G401 (cell line): ENCODE measurements at places on chromosomes 7 and 10. TPM values are rescaled to one million over a fixed set of nuclear protein-coding genes. Genes with fewer than 3 reads are reported as not detected.

DNA sequence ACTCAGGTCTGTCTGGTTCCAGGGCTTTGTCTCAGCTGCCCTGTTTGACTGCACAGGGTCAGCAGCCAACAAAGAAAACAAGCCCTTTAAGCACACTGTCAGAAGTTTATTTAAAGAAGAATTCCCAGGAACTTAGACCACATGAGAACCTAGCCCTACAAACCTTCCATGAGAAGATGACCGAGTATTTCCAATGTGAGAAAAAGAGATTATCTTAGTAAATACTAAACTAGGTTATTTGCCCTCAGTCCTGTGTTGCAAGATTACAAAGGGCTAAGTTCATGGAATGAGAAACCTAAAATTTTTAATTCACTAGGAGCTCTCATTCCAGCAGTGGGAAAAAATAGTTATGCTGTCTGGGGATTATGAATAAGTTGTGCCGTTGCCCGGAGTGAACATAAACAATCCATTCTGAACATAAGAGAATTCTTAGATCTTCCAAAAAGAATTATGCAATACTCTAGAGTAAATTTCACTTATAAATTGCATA lies 46.7 kb downstream of the NOC3L start:
- DNase-seq, result no peak

Gene GIMAP6
- total RNA-seq, result not detected in 2 replicates

DNA sequence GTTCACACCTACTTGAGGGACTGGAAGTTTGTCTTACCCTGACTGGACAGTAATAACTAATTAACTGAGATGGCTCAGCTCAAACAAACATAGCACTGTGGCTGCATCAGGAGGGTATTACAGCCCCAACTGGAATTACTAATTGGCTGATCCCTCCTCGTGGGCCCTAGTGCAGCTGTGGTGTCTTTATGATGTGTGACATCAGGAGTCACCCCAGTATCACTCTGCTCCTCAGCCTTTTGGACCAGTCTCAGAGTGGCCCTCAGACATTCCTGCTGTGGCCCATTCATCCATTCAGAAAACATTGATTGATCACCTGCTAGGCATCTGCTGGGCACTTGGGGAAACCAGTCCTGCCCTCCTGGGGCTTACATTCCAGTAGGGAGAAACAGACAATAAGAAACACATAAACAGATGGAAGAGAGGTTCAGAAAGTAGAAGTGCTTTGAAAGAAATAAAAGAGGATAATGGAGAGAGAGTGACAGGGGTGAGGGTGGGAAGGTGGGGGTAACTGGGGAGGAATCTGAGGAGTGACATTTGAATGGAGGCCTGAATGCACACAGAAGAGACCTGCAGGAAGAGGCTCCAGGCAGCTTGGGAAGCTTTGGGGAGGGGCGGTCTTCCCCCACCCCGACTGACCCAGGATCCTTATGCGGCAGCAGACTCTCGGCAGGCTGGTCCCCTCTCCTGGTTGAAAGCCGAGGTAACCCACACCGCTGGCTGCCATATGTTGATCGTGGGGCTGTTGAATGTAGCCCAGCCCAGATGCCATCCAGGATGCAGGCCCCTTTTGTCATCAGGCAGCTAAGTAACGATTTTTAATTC lies 113.1 kb downstream of the C10orf105 start:
- DNase-seq, result no peak

DNA sequence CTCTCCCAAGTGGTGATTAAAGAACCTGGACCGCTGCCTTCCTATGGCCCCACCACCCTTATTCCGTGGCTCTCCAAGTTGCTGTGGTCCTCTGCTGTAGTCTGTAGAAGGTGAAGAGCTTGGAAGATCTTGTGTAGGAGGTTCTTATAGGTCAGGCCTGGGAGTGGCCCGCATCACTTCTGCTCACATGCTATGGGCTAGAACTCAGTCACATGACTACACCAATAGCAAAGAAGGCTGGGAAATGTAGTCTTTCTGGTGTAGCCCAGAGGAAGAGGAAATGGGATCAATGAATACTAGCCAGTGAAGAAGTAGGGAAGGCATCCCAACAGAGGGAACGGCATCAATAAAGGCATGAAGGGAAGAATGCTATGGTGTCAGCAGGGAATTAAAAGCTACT lies 41.3 kb upstream of the AOAH start:
- no peak for DNase-seq

Gene SLC26A5
- not detected in 2 replicates for total RNA-seq

GRCh38 chr10:131792011-131792651 lies 108.7 kb upstream of the PPP2R2D start:
- DNase-seq, result no peak

DNA sequence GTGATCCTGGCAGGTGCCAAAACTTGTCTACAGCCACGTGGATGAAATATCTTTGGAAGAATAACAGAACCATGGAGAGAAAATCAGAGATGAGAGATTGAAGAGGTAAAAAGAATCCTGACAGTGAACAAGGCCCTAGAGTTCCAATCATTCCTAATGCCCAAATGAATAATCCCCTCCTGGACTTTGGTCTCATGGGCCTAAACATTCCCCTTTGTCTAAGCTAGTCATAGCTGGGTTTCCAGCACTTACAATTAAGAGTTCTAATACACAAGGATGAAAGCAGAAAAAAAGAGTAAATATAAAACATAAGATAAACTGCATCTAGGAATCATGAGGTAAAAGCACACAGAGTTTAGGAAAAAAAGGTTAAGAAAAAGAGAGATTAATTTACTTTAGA lies 40.2 kb downstream of the ARHGAP12 start:
- no peak for DNase-seq

Gene MYOZ1
- total RNA-seq, result 1.2 TPM in 1 of 2 replicates, not detected in the other

GRCh38 chr7:69430384-69431021 lies 167.8 kb upstream of the AUTS2 start:
- peak; percentile 15 for DNase-seq

- DNase-seq, result no peak
Observed at GRCh38 chr7:104921596-104921995, 92.4 kb upstream of the KMT2E start.

DNA sequence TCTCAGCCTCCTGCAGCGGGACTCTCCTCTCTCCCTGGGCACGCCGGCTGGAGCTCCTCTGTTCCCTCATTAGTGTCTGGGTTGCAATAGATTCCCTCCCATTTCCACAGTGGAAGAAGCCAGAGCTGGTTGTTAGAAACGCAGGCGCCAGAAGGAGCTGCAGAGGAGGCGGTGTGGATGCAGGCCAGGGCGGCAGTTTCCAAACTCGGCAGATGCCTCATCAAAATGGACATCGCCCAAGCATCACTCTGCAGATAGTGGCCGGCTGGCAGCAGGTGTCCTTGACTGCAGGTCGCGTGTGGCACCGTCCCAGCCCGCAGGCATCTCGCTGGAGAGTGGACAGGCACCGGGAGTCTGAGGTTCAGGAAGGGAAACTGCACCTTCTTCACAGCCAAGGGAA lies 201.8 kb downstream of the TCERG1L start:
- DNase-seq, result peak; percentile 90

Gene SPAM1
- not detected in 2 replicates for total RNA-seq

DNA sequence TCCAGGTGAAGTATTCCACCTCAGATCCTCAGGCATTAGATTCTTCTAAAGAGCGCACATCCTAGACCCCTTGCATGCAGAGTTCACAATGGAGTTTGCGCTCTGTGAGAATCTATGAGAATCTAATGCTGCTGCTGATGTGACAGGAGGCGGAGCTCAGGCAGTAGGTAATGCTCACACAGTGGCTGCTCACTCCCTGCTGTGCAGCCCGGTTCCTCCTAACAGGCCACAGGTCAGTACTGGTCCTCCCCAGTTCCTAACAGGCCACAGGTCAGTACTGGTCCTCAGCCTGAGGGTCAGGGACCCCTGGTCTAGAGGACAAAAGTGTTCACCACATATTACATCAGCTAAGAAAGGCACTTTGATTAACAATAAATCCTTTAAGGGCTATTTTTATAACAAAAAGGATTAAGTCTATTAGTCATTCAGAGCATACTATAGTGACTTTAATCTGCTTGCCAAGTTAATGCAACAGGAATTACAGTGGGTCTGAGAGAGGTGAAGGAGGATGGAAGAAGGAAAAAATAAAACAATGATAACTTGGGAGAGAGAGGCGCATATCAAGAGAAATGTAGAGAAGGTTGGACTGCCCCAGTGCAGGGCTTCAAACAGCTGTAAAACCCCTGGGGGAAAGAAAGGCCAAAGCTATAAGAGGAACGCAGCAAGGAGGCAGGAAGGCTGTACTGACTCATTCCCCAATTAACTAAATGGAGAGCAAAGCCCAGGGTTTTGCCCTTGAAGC lies 49.2 kb downstream of the CUL2 start:
- DNase-seq, result no peak

Gene PIP
- not detected in 2 replicates for total RNA-seq

DNA sequence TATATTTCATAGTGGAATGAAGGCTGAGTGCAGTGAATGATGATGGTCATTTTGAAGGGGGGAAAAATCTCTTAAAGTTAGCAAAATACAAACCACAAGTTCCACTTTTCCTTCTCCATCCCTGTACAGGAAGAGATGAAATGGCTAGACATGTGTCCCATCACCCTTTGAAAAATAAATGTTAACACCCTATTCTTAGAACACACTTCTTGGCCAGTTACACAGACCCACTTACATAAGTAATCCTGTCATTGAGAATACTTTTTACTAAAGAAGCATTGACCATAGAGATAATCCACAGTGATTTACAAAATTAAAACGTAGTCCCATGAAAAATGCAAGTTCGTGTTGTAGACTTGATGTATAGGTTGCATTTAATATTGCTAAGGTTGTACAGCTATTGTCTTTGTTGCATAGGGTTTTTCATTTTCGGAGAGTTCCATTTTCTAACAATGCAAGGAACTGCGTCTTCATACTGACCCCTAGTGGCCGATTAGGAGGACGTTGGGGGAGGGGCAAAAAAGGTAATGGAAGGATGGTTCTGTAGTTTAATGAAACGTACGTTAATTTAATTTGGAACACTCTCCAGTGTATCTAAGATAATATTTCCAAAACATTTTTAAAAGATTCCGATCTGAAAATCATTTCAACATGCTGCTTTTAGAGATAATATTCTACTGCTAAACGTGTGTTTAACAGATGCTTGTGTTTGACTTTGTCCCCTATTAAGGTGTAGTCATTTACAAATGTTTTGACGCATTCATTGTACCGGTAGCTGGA lies 60.9 kb downstream of the ARMC3 start:
- peak; percentile 75 for DNase-seq

- no peak for DNase-seq
Observed at GRCh38 chr7:116776610-116777289, 85.6 kb upstream of the CAPZA2 start.

GRCh38 chr10:35783305-35783838 lies 141.3 kb upstream of the FZD8 start:
- no peak for DNase-seq

GRCh38 chr10:73779539-73780197 lies 2.2 kb upstream of the CHCHD1 start:
- DNase-seq, result no peak

Gene ZNF239
- total RNA-seq, result 3.3 and 14.3 TPM in 2 replicates

Gene CPVL
- total RNA-seq, result not detected in 2 replicates

Gene NPC1L1
- not detected in 2 replicates for total RNA-seq

DNA sequence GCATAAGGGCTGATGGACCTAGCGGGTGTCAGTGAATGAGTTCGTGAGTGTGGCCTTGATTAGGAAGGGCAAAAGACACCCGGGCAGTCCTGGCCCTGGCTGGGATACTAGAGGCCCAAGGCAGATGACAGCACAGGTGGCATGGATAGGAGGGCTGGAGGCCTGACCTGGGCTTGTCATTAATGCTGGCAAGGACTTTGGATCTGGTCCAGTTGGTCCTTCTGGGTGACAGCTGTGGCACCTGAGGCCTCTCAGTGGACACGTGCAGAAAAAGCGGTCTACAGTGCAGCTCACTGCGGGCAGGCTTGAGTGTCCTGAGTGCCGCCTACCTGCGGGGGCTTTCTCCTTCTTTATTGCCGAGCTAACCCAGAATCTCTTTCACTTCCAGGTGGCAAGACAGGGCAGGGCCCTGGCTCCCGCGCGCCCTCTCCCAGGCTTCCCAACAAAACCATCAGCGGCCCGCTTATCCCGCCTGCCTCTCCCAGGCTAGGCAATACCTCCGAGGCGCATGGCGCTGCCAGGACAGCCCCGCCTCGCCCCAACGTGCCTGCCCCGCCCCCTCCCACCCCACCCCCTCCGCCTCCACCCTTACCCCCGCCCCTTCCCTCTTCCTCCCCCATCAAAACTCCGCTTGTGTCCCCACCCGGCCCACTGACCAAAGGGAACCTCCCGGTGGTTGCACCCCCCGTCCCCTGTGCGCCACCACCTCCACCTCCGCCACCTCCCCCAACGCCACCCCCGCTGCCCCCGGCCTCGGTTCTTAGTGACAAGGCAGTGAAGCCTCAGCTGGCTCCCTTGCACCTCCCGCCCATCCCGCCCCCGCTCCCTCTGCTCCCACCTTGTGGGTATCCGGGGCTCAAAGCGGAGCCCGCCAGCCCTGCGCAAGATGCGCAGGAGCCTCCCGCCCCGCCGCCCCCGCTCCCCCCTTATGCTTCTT lies 77.4 kb downstream of the WIPF3 start:
- peak; percentile 90 for DNase-seq

DNA sequence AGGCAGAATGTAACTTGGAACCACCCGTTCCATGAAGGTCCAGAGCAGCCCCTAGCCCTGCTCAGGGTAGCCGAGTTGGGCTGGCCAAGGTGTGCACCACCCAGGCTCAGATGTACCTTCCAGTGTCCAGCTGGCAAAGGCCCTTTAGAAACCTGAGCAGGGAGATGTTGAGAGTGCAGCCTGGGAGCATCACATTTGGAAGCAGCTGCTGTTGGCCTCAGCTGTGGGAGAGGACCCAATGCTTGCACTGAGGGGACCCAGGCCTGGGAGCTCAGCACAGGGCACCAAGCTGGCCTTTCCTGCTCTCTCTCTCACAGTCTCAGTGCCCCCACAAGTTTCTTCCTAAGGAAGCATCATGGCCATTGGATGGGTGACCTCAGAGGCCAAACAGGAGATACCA lies 33.5 kb downstream of the ANXA8 start:
- DNase-seq, result no peak

Gene UCN3
- total RNA-seq, result not detected in 2 replicates

DNA sequence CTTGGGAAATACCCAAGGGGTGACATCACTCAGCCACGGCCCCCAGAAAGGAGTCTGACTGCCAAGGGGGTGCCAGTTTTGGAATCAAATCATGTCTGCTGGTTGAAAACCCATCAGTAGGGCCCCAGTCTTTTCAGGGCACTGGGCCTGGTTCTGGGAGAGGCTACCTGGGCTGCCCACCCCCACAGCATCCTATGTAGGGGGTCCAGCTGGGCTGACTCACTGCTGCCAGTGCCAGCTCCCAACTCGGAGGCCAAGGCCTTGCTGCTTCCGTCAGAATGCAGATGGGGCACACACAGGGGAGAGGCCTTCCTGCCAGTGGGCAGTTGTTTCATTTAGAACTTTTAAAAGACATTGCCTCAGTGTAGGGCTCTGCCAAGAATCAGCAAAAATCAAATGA lies 39.5 kb upstream of the DMBT1 start:
- DNase-seq, result no peak

Gene TMEM236
- total RNA-seq, result not detected in 2 replicates

Gene PLPP4
- not detected in 2 replicates for total RNA-seq

- DNase-seq, result no peak
Observed at GRCh38 chr10:66782776-66783175, 143.1 kb upstream of the LRRTM3 start.

- DNase-seq, result no peak
Observed at GRCh38 chr10:69850440-69850839, 48.7 kb downstream of the COL13A1 start.
